ENCODE measurements at places on chromosomes 4 and X. TPM values are rescaled to one million over a fixed set of nuclear protein-coding genes. Genes with fewer than 3 reads are reported as not detected.

The TMEM150C gene
- total RNA-seq = 10.6 TPM

The FRAS1 gene
- total RNA-seq = 8.8 TPM

The RTL3 gene
- total RNA-seq = not detected

The ARHGEF9 gene
- total RNA-seq = 10.3 TPM

The SSX2B gene
- total RNA-seq = not detected

The C4orf54 gene
- not detected for total RNA-seq

The CCDC149 gene
- total RNA-seq = 16.7 TPM

The PNMA3 gene
- total RNA-seq = 0.49 TPM

The TMEM156 gene
- not detected for total RNA-seq

The MAGIX gene
- total RNA-seq = 2.2 TPM

The NWD2 gene
- total RNA-seq = 0.49 TPM

The DAPP1 gene
- total RNA-seq = 22.6 TPM

The SCML1 gene
- total RNA-seq = 11.8 TPM

The IL1RAPL2 gene
- total RNA-seq = 0.25 TPM

The MAP3K15 gene
- 0.25 TPM for total RNA-seq

The EFHC2 gene
- total RNA-seq = 3.2 TPM

The MSX1 gene
- 31.4 TPM for total RNA-seq

The TTC29 gene
- total RNA-seq = not detected

The OPHN1 gene
- 11.5 TPM for total RNA-seq

The FAM184B gene
- not detected for total RNA-seq

The PCSK1N gene
- total RNA-seq = 15.0 TPM

The NPY5R gene
- total RNA-seq = not detected

The CD38 gene
- 1.2 TPM for total RNA-seq

The GAGE12F gene
- not detected for total RNA-seq

The KCTD8 gene
- not detected for total RNA-seq

The SPANXC gene
- not detected for total RNA-seq

The GLUD2 gene
- 0.98 TPM for total RNA-seq

The TMEM271 gene
- total RNA-seq = 0.25 TPM

The AFF2 gene
- total RNA-seq = 0.74 TPM

The USP9X gene
- total RNA-seq = 72.4 TPM

The ELF4 gene
- total RNA-seq = 14.7 TPM

The SPOCK3 gene
- total RNA-seq = 0.74 TPM

The SGMS2 gene
- 66.5 TPM for total RNA-seq

The VEGFD gene
- 5.4 TPM for total RNA-seq

The RTL9 gene
- total RNA-seq = not detected

The MSANTD1 gene
- total RNA-seq = 0.49 TPM

The TCEAL5 gene
- 0.98 TPM for total RNA-seq

The C4orf50 gene
- total RNA-seq = 0.49 TPM
